Left ventricle myocardium superior (tissue), 1 donor: ENCODE measurements at places on chromosomes 3 and 15. TPM values are rescaled to one million over a fixed set of nuclear protein-coding genes. Genes with fewer than 3 reads are reported as not detected.
A peak's percentile ranks its signal among the peaks of the same experiment; 100 is the strongest.

DNA sequence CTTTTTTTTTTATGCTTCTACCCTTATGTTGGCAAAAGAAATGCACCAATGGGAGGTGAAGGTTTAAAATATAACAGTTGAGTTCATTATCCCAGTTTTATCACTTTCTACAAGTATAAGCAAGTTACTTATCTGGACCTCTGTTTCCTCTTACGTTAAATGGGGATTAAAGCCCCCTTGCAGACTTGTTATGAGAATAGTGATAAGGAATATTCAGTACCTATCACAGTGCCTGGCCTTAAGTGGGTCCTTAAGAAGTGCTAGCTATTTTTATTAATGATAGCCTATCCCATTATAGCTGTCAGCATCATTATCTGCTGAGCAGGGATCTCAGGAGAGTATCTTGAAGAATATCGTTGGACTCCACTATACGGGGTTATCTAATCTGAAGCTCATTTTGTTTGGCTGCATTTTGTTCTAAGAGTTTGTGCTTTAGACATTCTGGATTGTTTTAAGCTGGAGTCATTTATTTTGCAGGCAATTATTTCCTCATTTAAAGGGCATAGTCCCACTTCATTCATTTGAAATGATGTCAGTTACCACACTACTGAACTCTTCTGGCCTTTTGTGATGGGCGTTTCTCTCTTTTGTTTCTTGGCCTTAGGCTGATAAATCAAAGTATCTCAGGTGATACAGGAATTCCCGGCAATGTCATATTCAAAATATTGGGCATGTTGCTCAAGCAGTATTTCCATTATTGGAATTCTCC lies 28.8 kb downstream of the RAB8B start:
- DNase-seq, result no peak

GRCh38 chr15:84987949-84988624 lies 6.4 kb downstream of the PDE8A start:
- DNase-seq, result no peak

DNA sequence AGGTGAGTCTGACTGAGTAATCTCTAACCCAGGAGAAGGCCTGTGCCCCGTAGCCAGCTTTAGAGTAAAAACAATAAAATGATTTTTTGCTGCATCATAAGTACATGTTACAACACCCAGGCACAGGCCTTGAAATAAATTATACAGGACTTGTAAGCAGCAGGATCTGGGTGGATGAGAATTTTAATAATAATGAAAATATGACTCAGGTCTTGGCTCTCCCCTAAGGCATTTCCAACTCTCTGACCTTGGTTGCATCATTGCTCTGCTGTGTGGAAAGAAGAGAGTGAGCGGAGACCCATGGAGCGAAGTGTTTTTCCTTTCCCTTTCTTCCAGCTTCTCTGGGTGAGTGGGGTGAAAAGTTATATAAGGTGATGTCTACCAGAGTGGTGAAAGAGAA lies 44.6 kb downstream of the EOMES start:
- no peak for DNase-seq

GRCh38 chr3:102180280-102180931 lies 254.4 kb upstream of the ZPLD1 start:
- DNase-seq, result no peak

- DNase-seq, result no peak
Observed at GRCh38 chr3:44478055-44478468, 592 bp upstream of the ZNF445 start.

DNA sequence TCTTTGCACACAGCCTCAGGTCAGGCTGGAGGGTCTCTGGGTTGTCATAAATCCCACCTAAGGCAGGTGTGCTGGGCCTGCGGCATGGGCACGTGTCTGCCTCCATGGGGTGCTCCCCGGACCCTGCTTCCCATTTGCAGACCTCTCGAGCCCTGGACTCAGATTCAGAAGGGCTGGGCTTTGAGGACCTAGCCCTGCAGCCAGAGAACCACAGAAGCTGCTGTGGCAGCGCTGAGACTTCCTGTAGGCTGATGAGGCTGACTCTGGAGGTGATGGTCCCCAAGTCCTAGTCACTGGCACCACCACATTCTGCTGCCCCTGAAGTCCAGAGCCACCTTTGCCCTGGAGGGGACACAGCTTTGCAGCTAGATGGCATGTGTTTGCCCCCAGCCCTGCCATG lies 156.4 kb downstream of the LRRC28 start:
- DNase-seq, result no peak

The MEX3B gene
- 3.6 TPM for total RNA-seq

DNA sequence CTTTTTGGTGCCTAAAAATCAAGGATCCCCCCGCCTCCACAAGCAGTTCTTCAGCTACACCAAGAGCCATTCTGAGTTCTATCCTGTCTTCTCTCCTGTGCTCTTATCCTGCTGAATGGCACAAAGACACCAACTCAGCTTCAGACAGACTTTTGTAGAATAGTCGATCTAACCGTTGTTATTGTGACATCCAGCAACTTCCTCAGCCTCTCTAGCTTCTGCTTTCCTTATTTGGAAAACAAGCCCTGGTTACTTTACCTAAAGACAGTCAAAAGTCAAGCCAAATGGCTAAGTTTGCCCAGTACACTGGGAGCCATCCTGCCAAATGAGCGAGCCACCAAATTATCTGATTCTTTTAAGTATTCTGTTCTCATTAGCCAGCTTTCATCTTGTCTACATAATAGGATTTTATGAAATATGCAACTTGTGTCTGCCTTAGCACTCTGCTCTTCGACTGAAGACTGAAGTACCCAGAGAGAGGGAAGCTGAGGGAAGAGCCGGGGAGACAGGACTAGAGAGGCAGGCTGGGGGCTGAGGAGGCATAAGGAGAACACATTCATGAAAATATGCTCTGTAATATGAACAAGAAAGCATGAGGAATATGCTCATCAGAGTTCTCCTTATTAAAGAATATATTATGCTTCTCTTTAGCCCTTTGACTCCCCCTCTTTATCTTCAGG lies 35.1 kb downstream of the LYZL4 start:
- DNase-seq, result no peak

DNA sequence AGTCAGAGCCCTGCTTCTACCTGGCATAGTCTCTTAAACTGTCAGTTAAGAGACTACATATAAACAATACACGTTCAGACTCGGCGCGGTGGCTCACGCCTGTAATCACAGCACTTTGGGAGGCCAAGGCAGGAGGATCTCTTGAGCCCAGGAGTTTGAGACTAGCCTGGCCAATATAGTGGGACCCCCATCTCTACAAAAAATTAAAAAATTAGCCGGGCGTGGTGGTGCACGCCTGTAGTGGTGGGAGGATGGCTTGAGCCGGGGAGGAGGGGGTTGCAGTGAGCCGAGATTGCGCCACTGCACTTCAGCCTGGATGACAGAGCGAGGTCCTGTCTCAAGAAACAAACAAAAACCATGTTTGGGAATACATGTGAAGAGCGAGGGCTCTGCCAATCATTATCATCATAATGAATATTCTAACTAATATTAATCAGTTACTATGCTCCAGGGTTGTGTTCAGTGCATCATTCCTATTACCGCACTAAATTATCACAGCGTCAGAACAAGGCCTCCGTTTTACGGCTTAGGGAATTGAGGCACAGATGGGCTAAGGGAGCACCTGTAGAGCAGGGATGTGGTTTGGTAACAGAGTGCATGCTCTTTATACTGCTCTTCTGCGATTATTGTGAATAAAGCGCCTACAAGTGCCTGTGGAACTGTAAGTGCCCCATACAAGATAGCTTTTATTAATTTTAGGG lies 844 bp upstream of the UQCC5 start:
- DNase-seq, result peak; percentile 27

GRCh38 chr3:23239211-23240068 lies 36.3 kb downstream of the UBE2E2 start:
- DNase-seq, result no peak

DNA sequence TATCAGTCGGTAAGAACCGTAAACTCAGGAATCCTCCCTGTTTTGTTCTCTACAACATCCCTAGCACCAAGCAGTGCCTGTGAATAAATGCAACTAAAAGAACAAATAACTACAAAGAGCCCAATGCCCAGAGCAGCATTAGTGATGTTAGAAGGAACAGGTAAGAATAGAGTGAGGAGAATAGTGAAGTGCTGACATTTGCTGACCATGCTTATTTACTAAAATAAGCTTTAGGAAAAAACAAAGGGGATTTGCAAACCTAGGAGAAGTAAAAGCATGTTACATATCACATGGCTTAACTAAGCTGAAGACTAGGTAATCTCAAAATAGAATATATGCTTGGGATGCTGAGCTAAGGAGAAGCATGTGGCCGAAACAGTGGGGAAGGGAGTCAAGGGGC lies 186.1 kb upstream of the SLC2A2 start:
- DNase-seq, result no peak

The PRRT3 gene
- 0.35 TPM for total RNA-seq

The RTP4 gene
- 1.0 TPM for total RNA-seq

The CCK gene
- not detected for total RNA-seq

The IMPG2 gene
- total RNA-seq, result 0.20 TPM

GRCh38 chr3:128367761-128368160 lies 98.9 kb downstream of the DNAJB8 start:
- no peak for DNase-seq

GRCh38 chr15:77610731-77611130 lies 22.0 kb downstream of the LINGO1 start:
- no peak for DNase-seq

GRCh38 chr15:80673561-80674244 lies 21.4 kb upstream of the ABHD17C start:
- DNase-seq, result no peak

DNA sequence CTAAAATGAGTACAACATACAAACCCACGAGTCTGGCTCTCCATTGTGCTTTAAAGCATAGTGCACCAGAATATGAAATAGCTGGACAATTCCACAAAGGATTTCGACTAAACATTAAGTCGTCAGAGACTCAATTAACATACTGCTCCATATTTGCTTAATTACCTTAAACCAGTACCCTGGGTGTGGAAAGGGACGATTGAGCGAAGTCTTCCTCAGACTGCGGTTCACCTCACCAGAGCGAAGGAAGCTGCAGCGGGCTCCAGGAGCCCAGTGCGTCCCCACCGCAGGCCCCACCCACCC lies 218 bp upstream of the TRPC1 start:
- DNase-seq, result no peak

DNA sequence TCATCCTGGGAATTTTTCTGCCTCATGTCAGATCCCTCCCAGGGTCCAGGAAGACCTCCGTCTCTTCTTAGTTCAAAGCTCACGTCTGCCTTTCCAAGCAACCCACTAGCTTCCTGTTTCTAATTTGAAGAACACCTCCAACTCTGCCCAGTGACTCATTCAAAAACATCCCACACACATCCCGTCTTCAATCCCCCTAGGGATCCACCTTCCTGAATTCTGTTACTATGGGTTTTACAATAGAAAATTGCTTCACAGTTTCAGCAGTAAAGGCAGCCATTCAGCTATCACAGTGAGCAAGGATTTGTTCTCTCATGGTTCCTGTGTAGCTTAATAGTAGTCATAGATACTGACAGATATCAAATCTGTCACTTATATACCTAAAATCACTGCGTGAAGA lies 308.3 kb upstream of the CCDC54 start:
- no peak for DNase-seq

- DNase-seq, result peak; percentile 73
Observed at GRCh38 chr15:91867581-91868026, 14.1 kb downstream of the SLCO3A1 start.

GRCh38 chr3:193140381-193140780 lies 100.6 kb upstream of the PLAAT1 start:
- DNase-seq, result no peak

GRCh38 chr3:5210926-5211325 lies 23.4 kb downstream of the EDEM1 start:
- no peak for DNase-seq

- DNase-seq, result no peak
Observed at GRCh38 chr3:58026598-58026997, 18.4 kb downstream of the FLNB start.

The CHAC1 gene
- 2.2 TPM for total RNA-seq

The CTXN2 gene
- total RNA-seq, result not detected

DNA sequence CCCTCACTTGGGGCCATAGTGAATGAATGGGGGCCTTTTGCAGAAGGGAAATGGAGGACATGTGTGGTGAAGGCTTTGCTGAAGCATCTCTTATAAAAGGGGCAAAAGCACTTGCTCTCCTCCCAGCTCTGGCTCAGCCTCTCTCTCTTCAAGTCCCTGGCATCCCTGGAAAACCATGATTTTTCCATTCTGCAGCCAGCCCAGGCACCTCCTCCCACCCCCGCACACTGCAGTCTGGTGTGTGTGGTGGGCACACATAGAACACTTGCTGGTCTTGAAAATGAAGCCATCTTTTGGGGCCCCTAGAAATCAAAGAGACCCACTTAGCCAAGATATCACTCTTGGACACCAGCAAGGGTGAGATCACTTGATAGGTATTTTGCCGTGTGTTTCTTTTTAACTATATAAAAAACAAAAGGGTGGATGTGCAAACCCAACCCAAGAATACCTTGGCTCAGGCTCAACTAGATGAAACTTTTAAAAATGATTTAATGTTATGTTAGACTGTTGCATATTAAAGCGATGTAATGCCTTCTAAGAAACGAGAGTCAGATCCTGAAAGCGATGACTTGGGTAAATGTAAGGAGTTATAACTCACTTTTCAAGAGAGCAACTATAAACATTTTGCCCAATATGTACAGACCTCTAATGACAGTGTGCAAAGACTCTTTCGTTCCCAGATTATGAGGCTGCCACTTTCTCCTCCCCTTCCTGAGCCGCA lies 16.4 kb upstream of the ALDH1A3 start:
- no peak for DNase-seq

GRCh38 chr3:138351916-138352550 lies 3.7 kb downstream of the MRAS start:
- DNase-seq, result peak; percentile 58

GRCh38 chr15:68279779-68280753 lies 2.5 kb downstream of the FEM1B start:
- no peak for DNase-seq

- DNase-seq, result no peak
Observed at GRCh38 chr3:27326629-27327545, 42.3 kb downstream of the NEK10 start.

GRCh38 chr3:67635806-67636205 lies 18.6 kb downstream of the SUCLG2 start:
- DNase-seq, result no peak

DNA sequence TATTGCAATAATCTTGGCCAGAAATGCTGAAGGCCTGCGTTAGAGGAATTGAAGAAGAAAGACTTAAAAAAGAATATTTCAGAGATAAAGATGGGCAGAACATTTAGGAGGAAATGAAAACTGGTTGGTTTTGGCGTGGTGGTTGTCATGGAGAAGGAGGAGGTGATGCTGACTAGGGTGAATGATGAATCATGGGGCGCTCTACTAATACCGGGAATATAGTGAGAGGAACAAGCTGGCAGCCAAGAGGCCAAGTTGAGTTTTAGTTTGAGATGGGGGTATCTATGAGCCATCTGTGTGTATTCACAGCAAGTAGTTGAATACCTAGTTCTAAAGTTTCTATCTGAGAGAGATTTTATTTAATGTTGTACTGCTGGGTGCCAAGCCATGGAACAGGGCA lies 6.8 kb upstream of the GAP43 start:
- DNase-seq, result no peak

The KCNH8 gene
- 0.05 TPM for total RNA-seq
